Activated CD4-positive, alpha-beta memory T cell treated with anti-CD3 and anti-CD28 coated beads for 36 hours (primary cell): ENCODE measurements at places on chromosomes 7 and 10.

DNA sequence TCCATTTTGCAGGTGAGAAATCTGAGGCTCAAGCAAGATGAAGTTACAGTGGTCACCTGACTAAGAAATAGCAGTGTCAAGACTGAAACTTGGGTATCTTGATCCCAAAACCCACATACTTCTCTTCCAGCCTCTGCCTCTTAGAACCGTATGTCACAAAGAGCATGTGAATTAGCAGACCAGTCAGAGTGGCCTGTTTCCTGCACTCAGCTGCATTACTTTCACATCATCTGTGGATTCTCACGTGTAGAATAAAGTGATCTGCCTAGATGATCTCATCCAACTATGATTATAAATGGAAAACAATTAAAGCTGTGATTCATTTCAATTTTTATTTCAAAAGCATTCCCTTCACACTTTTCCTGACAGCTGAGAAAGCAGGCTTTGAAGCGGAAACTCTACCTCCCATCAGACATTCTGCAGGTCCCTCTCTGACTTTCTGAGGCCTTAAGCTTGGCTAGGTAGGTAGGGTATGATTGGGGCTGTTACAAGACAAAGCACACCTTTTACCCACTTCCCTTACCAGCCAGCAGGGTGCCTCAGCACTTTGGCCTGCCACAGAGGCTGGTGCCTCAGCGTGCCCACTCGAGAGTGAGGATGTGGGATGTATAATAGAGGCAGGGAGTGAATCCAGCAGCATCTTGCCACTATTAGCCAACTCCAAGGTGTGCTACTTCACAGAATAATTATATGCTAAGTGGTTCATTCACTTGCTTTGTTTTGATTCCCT lies 70.2 kb upstream of the PDE1C start:
- DNase-seq, result no peak

- no peak for DNase-seq
Measured at GRCh38 chr10:126181626-126182025, 206.7 kb downstream of the ADAM12 start.

DNA sequence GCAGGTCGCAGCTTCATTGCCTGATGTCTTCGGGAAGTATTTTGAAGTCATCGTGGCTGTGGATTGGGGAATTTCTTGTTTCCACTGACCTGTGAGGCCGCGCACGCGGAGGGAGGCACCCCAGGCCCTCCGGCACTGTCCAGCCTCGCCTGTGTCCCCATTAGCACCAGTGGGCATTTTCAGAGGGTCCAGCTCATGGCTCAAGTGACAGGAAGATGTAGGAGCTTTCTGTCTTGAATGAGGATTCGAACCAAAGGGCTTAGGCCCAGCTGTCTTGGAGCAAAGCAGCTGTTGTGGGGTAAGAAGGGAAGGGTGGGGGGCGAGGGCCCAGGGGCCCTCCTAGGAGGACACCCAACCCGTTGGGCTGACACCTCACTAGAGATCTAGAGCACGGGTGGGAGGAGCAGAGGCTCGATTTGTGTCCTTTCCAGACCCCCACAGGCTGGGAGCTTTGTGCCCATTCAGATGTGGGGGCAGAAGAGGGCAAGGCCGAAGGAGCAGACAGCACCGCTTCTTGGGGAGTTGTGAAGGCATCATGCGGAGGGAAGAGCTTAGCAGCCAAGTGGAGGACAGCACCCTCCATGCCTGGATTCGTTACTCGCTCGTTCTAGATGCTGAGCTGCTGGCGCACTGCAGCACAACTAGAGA lies 914 bp downstream of the ZNF37A start:
- DNase-seq, result no peak

- no peak for DNase-seq
Measured at GRCh38 chr7:82443036-82443546, 486 bp downstream of the CACNA2D1 start.

DNA sequence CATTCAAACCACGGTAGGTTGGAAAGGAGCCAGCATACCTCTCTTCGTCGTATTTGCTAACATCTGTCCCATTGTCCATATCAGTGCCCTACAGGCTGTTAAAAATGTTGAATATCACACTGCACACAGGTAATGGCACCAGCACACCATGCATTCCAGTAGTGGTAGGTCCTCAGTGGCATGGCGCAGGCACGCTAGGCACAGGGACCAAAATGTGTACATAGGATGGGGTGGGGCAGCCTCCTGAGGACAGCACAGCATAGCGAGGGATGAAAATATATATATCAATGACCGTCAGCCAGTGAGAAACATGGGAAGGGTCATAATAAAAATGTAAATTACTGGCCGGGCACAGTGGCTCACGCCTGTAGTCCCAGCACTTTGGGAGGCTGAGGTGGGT lies 99.9 kb upstream of the CTBP2 start:
- DNase-seq, result no peak

- DNase-seq, result no peak
Measured at GRCh38 chr10:123576706-123577105, 89.4 kb upstream of the GPR26 start.

DNA sequence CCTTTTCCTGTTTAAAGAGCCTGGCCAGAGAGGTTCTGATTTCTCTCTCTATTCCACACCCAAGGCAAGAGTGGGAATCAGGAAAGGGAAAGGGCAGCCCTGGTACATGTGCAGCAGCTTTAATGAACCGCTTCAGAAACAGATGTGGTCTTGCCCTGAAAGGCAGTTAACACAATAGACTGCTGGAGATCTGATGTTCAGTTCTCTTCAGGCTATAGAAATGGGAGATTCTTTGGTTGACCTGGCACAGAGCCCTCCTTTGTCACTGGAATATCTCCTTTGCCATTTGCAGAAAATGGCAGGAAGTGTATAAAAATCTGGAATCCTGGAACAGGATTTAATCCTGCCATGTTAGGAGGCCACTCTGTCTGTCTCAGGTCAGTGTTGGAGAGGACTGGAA lies 36.3 kb upstream of the EXOC6 start:
- no peak for DNase-seq

DNA sequence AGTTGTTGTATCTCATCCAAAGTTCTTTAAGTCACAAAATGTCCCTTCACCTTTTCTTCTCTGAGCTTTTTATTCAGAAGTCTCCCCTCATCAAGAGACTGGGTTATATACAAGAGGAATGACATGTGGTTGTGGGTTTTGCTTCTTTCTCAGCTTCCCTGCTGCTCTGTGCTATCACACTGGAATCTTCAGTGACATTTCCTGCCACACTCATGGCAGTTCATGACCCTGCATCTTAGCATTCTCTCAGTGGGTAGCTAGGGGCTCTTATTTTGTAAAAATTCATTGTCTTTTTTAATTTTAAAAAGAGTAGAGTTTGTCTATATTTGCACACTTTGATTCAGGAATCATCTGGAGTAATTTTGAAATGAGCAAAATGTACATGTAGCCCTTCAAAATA lies 236.9 kb upstream of the TMEM229A start:
- DNase-seq, result no peak

DNA sequence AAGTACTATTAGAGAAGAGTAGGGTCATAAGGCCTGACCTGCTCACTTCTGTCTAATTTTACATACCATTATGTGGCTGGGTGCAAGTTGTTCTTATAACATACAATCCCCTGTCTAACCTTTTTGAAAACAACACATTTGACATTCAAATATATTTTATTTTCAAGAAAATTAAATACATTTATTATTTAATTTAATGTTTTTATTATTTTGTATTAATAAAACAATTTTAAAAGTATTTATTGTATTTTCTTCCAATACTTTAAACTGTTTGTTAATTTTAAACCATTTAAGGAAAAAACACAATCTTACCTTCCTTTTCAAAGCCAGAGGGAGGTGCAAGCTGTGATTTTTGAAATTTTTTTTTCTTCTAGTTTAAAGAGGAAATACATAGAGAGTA lies 232.8 kb downstream of the KCND2 start:
- no peak for DNase-seq

GRCh38 chr10:124207391-124207790 lies 114.0 kb upstream of the CHST15 start:
- DNase-seq, result no peak

DNA sequence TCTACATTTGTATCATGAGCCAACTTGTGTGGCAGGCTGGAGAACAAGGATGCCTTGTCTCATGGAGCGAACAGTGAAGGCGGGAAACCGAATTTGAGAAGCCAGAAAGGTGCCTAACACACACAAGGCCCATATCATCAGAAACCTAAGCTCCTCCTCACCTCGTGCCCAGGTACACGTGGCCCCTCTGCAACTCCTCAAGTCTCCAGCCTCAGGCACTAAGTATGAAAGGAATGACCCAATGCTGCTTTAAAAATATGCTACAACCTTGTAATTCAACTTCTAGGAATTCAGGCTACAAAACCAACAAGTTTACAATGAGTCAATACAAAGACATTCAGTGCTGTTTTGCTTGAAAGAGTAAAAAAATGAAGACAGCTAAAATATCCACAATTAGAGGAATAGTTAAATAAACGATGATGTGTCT lies 95.7 kb downstream of the CDK6 start:
- DNase-seq, result no peak

GRCh38 chr7:115477193-115477651 lies 553.3 kb downstream of the TFEC start:
- peak; percentile 8 for DNase-seq

- DNase-seq, result no peak
Measured at GRCh38 chr10:47238331-47239095, 61.5 kb upstream of the GDF10 start.
